ENCODE measurements at places on chromosomes 12 and 14. TPM values are rescaled to one million over a fixed set of nuclear protein-coding genes. Genes with fewer than 3 reads are reported as not detected.

DNA sequence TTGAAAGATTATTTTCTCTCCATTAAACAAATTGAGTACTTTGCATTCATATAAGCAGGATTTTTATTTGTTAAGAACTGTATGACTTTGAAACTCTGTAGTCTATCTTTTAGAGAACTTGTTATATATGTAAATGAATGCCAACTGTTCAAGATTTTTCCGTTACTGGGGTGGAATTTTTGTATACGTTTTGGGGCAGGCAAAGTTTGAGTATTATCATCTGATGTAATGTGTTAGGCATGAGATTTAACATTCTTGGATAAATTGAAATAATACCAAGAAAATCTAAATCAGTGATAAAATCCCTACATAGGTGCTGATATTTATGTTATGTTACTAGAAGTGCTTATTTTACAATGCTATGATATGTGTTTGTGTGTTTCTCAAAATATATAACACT, 8.4 kb downstream of the CNOT2 start:
- peaks cover 7% of the 10 kb centered on the region for H3K36me3 ChIP-seq
- no peak for DNase-seq
- no peak overlapping the region for H3K27ac ChIP-seq
- no peak overlapping the region for H3K4me3 ChIP-seq
- H3K4me1 ChIP-seq: peaks cover 38% of the 10 kb centered on the region
- no peaks in the 10 kb centered on the region for H3K27me3 ChIP-seq

DNA sequence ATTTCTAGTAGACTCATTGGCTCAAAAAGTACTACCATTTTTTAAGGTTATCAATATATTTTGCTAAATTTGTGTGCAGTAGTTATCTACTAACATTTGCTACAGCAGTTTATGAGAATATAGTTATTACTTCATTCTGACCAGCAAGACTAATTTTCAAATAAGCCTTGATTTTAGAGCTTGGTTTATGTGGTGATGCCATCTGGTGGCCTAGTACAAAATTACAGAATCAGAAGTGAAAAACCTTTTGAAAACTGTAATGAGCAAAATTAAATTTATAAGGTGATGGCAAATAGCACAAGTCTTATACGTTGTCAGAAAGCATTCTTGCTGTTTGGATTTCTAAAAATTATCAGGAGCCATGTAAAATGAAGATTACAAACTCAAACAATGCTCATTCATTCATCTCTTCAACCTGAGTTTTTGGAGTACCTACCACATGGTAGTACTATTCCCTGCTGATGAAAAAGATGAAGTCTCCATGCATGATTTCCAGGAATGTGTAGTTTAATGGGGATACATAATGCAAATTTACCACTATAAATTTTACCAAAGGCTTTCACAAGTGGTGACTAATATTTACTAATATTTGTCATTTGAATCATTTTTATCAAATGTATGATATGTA, 51.0 kb downstream of the MAGOHB start:
- H3K27ac ChIP-seq: no peak overlapping the region
- H3K36me3 ChIP-seq: no peaks in the 10 kb centered on the region
- DNase-seq: no peak
- peaks cover 38% of the 10 kb centered on the region for H3K27me3 ChIP-seq

DNA sequence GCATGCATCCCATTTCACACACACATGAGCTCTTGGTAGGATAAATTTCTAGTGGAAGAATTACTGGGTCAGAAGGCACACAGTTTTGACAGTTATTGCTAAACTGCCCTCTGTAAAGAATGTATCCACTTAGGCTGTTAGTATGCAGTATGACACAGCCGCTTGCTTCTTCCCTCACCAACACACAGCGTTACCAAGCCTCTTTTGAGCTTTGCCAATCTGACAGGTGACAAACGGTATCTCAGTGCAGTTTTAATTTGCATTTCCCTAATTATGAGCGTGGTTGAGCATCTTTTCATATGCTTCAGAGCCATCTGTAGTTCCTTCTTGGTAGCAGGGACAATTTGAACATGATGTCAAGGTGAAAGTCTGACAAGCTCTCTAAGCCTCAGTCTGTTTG, 42.9 kb downstream of the HRK start:
- H3K4me1 ChIP-seq: no peaks in the 10 kb centered on the region
- H3K27me3 ChIP-seq: no peaks in the 10 kb centered on the region
- H3K27ac ChIP-seq: no peak overlapping the region
- H3K36me3 ChIP-seq: no peaks in the 10 kb centered on the region

DNA sequence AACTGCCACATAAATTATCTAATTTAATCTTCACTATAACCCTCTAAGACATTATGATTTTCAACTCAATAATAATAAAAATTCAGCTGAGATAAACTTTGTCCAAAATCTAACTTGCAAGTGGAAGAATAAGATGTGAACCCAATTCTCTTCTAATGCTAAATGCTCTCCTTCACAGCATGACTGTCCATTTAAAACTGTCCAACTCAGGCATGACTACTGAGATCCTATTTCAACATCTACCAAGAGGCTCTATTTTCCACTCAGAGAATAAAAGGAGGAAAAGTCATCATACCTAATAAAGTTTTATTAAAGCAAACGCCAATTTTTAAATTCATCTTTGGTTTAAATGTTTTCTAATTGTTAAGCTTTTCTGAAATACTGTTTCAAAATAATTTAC, 183.6 kb downstream of the MED13L start:
- H3K27me3 ChIP-seq: no peaks in the 10 kb centered on the region
- no peak for DNase-seq
- H3K4me1 ChIP-seq: peaks cover 26% of the 10 kb centered on the region
- H3K36me3 ChIP-seq: peaks cover 16% of the 10 kb centered on the region
- H3K27ac ChIP-seq: no peak overlapping the region

Gene RILPL1
- total RNA-seq: 4.4 TPM
